ENCODE measurements at places on chromosomes 1 and 21. TPM values are rescaled to one million over a fixed set of nuclear protein-coding genes. Genes with fewer than 3 reads are reported as not detected.

The TTC39A gene
- 0.49 TPM for total RNA-seq

The BRDT gene
- not detected for total RNA-seq

The LDLRAD1 gene
- not detected for total RNA-seq

The SIKE1 gene
- 64.2 TPM for total RNA-seq

The SDE2 gene
- 21.6 TPM for total RNA-seq

The CFAP107 gene
- not detected for total RNA-seq

Data from temporal lobe (tissue), 4 donors.